ENCODE measurements at places on chromosomes 3 and 15.

- DNase-seq: no peak
These were observed 969.4 kb downstream of the PLOD2 start for GRCh38 chr3:145191543-145191942.

- no peak for DNase-seq
These were observed 71.2 kb upstream of the SOX14 start for GRCh38 chr3:137692803-137693431.

DNA sequence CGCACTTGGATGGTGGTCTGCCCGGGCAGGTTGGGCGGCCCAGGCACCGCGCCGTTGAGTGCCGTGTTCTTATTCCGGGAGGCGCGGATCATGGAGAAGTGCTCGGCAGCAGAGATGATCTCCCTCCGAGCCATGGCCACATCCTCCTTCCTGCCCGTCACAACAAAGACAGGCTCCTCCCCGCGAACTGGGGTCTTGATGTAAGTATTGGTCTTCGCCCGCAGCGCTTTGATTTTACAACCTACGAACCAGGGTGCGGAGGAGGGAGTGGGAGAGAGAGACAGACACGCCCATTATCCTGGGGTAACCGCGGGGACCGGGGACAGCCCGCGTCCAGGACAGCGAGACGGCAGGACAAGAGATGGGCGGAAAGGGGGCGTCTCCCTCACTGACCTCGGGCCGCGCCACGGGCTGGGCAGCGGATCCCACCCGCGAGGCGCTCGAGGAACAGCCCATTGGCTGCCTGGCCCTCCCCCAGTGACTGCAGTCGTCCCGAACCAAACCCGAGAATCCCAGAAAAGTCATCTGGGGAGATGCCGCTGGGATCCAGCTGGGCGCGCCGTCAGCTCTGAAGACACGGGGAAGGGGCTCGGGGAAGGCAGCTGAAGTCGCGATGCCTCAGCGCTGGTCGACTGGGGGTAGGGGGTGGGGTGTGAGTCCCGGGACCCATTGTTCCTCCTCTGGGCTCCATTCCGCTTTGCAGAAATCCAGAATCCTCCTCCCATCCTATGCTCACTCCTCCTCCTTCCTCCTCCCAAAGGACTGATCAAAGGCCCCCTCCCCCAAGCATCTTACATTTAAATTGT, 1.2 kb downstream of the MEX3B start:
- peak; percentile 42 for DNase-seq

DNA sequence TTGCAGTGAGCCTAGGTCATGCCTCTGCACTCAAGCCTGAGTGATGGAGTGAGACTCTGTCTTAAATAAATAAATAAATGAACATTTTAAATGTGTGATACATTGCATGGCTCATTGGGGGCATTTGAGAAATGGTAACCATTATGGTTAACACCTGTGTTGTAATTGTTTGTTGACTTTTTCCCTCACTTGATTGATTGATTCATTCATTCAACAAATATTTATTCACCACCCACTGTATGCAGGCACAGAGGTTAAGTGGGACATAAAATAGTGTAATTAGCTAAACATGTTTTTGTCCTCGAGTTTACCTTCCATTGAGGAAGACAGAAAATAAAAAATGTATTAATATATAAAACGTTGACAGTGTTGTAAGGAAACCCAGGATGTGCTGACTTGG, 127.1 kb upstream of the ANKRD28 start:
- no peak for DNase-seq

All from activated T-cell treated with anti-CD3 and anti-CD28 coated beads, Interleukin-2, amount 50 U/mL, for 24 hours (primary cell).